WTC11 (cell line): ENCODE measurements at places on chromosomes 11 and 22.
A peak's percentile ranks its signal among the peaks of the same experiment; 100 is the strongest.

- DNase-seq = no peak
Observed at GRCh38 chr22:31099386-31099785, 8.0 kb downstream of the SELENOM start.

- no peak for DNase-seq
Observed at GRCh38 chr22:21055880-21056319, 10.2 kb downstream of the LRRC74B start.

- no peak for DNase-seq
Observed at GRCh38 chr22:39847477-39847876, 46.1 kb downstream of the ENTHD1 start.

DNA sequence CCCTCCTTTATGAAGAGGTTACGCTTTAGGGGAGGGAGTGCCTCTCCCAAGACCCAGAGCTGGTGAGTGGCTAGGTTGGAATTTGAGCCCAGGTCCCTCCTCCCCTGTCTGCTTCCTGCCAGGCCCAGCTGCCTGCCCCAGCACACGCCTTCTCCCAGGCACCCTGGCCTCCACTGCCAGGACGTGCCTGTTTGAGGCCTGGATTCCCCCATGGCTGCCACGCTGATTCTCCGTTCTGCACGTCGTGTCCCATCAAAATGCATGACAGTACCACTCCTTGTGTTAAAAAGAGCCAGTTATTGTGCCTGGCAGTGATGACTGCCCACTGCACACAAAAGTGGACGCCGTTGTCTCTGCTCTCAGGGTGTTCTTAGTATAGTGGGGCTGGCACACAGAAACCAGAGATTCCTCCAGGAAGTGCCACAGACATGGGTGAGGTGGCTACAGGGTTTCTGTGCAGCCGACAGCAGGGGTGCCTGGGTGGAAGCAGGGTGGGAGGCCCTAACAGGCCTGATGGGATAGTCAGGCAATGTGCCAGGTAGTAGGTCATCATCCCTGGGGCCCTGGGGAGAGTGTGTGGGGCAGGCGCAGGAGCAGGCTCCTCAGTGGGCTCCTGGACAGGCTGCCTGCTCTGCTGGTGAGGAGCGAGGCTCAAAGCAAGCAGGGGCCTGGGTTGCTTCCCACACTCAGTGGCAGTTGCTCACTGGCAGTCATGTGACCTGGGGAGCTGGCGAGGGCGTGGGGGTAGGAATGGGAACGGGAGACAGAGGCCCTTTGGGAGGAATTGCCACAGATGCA is 24.2 kb downstream of the MED15 start:
- peak; percentile 23 for DNase-seq

DNA sequence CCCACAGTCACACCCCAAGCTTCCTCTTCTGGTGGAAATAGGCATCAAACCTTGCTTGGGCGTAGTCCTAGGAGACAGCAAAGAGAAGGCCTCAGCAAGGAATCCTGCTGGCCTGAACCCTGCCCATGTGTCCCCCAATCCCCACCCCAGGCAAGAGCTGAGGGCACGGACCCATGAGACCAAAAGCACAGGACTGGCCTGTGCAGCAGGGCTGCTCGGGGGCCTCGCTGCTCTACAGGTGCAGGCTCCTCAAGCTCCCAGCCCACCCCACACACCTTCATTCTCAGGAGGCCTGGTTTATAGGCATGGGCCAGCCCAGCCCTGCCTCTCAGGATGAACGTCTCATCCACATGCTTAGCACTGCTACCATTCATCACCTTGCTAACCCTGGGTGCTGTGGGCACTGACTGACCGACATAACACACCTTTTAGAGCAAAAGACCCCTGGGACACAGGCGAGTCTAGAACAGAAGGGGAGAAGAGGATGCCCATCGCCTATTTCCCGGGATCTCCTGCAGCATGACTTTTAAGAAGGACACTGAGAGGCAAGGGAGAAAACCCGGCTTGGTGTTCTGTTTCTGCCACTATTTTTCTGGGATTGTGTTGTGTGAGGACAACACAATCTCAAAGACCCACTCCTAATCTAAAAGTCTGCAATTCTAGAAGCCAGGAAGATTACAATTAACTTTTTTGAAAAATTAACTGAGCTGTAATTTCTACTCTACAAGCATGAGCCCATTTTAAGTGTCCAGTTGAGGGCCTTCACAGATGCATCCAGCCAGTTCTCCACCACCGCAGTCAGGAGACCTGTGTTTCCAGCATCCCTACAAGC is 15.4 kb downstream of the TCIRG1 start:
- DNase-seq = no peak

GRCh38 chr11:82790723-82791484 is 57.2 kb upstream of the FAM181B start:
- no peak for DNase-seq

DNA sequence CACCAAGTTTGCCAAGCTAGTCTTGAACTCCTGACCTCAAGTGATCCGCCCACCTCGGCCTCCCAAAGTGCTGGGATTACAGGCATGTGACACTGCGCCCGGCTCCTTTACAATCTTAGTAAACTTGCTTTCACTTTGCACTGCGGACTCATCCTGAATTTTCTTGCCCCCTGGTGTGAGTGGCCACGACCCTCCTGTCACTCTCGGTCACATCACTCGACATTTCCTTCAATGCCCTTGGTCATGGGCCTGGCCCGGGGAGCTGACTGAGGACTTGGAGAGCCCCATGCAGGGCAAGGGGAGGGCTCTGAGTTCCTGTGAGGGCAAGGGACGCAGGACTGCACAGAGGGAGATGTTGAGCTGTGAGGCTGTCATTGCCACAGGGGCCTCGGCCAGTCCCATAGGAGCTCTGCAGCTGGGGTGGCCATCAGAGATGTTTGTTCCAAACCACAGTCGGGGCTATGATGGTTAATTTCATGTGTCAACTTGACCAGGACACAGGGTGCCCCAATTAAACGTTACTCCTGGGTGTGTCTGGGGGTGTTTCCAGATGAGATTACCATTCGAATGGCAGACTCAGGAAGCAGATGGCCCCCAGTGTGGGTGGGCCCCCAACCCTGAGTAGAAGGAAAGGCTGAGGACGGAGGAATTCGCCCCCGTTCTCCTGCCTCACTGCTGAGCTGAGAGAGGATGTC is 21.2 kb downstream of the A4GALT start:
- no peak for DNase-seq
